ENCODE measurements at places on chromosomes 13 and 19. TPM values are rescaled to one million over a fixed set of nuclear protein-coding genes. Genes with fewer than 3 reads are reported as not detected.

Gene ZNF181
- 10.1 TPM for total RNA-seq

- no peak for DNase-seq
Observed at GRCh38 chr19:48779636-48780035, 24.3 kb downstream of the FGF21 start.

DNA sequence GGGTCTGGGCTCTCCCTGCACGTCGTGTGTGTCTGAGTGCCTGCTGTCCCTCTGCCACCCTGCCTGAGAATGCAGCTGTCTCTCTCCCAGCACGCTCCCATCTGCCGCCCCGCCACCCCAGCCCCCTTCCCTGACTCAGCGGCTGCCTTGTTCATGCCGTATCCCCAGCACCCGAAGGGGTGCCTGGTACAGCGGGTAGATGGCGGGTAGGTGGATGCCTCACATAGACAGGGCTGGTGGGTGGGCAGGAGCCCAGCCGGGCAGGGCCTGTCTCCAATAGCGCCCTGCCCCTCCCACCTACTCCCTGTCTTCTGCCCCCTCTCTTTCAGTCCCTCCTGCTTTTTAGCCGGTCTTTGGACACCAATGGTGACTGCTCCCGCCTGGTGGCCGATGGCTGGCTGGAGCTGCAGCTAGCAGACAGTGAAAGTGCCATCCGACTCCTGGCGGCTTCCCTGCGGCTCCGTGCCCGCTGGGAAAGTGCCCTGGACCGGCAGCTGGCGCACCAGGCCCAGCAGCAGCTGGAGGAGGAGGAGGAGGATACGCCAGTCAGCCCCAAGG, 30.3 kb downstream of the DHX34 start:
- no peak for DNase-seq

DNA sequence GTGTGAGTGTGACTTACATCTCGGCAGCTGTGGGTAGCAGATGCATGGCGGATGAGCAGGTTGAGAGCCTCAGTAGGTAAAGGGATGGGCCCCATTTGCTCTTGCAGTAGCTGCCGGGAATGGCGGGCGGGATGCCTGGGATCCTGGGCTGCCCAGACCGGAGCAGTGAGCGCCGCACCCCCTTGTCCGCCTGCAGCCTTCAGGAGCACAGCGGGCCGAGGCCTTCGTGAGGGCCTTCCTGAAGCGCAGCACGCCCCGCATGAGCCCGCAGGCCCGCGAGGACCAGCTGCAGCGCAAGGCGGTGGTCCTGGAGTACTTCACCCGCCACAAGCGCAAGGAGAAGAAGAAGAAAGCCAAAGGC, 4.1 kb downstream of the POP4 start:
- no peak for DNase-seq

DNA sequence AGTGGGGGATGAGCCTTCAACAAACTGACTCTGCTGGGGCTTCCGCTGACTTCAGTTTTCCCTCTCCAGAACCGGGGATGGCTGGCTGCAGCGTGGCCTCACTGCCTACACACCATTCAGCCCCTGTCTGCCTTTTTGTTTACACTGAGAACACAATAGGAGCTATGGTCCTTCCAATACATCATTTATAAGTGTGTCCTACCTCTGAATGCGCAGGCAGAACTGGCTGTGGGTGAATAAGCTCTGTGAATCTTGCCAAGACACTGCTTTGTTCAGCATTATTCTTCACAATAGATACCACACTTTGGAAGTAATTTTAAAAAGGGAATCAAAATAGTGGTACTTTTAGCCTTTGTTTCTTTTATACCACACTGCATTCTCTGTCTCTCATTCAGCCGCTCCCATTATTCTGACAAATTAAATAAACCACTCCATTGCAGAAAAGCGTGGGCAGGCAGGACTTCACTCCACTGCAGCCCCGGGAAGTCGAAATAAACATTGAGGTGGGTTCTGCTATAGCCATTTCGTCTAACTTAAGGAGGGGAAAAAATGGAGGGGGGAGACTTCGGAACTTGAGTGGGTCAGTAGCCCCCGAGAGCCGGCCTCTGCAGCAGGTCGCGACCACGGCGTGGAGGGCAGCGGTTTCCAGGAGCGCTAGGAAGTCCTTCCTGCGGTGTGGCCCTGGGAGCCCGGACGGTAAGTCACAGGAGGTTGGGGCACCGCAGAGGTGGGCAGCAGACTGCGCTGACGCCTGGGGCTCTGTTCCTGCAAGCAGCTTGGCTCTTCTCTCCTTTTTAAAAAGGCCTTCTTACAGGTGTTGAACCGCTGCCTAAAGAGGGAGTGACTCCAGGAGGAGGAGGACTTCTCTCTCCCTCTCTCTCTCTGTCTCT, 94.8 kb upstream of the SOX1 start:
- DNase-seq = no peak

DNA sequence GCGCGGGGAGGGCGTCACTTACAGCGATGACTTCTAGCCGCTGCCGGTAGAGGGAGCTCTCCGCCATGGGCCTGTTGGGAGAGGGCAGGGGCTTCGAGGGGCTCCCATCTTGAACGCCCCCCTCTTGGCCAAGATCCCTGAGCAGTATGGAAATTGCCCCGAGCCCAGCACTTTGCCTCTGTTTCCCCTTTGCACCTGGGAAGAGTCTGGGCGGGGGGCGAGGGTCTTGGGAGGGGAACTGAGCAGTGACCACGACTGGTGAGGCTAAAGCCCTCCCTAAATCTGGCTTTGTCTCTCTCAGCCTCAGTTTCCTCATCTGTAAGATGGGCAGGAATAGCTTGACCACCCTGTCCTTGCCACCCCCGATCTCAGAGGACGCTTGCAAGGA, 2.8 kb downstream of the PALM3 start:
- no peak for DNase-seq

DNA sequence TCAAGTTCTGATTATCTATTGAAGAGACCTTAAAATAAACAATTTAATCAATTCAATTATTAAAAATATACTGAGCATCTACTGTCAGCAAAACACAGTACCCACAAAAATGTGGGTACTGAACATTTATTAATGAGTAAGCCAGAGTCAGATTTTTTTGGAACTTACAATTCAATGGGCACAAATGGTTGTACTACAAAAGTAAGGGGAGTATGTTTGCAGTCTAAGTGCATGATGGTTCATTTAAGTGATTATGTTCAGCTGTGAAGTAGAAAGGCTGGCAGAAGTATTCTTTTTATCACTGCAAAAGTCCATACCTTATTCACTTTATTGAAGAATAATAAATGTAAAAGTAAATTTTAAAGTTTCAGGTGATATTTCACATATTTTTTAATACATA, 27.6 kb downstream of the FGF14 start:
- DNase-seq = no peak

Data from progenitor cell of endocrine pancreas (in vitro differentiated cells).